Stimulated activated CD8-positive, alpha-beta memory T cell treated with anti-CD3 and anti-CD28 coated beads, Interleukin-7, amount 100 ng/mL, for 1 hour (primary cell): ENCODE measurements at places on chromosomes 13 and 19.

GRCh38 chr13:97319113-97319720 lies 97.1 kb downstream of the MBNL2 start:
- DNase-seq, result no peak

GRCh38 chr13:58025821-58026220 lies 394.3 kb downstream of the PCDH17 start:
- DNase-seq, result no peak

- DNase-seq, result no peak
These were observed 312.4 kb downstream of the SHISA2 start for GRCh38 chr13:25739376-25739775.

DNA sequence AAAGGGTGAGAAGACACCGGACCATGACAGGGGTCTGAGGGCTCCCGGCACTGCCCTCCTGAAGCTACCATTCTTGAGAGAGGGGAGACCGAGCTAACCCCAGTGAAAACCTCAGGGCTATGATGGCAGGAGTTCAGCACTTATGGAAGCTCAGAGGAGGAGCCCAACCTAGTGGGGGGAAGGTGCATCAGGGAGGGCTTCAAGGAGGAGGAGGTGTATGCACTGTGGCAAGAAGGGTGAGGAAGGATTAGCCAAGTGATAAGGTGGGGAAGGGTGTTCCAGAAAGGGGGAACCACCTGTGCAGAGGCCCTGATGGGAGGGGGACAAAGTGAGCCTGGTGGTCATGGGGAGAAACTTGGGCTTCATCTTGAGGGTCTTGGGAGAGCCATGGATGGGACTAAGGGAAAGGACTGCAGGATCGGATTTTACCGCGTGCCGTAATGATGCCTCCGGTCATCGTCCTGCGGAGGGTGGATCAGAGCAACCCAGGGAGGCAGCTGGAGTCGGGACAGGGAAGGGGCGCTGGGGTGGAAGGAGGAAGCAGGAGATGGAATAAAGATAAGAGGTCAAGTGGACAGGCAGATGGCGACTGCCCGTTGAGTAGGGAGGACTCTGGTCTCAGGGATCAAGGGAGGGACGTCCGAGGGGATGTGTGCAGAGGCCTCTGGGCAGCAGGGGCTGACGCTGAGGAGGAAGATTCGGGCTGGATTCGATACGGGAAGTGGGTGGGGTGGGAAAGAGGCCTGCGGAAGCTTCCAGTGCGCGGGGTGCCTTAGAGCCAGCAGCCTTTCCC lies 13.3 kb upstream of the PSMD8 start:
- DNase-seq, result no peak

GRCh38 chr13:23915308-23915707 lies 18.0 kb upstream of the C1QTNF9B start:
- DNase-seq, result no peak

GRCh38 chr19:33399081-33399744 lies 25.7 kb downstream of the CEBPG start:
- DNase-seq, result no peak
